Muscle of arm (tissue), 14 donors: ENCODE measurements at places on chromosomes 4 and X. TPM values are rescaled to one million over a fixed set of nuclear protein-coding genes. Genes with fewer than 3 reads are reported as not detected.

DNA sequence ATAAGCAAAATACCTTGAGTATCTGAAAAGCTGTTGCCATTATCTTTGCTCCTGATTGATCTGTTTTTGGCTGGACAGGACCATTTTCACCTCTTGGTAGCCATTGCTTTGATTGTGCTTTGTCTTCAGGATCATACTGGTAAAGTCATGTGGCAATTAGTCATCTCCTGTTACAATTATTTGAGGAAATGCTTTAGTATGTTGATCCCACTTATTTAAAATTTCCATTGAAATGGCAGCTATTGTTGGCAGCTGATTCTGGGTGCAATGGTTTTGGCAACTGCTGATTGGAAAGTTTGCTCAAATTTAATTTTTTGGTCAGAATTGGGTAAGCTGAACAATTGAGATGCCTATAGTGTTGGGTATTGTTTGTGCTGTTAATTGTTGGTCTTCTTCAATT is 238.3 kb upstream of the TLL1 start:
- no peak for DNase-seq

DNA sequence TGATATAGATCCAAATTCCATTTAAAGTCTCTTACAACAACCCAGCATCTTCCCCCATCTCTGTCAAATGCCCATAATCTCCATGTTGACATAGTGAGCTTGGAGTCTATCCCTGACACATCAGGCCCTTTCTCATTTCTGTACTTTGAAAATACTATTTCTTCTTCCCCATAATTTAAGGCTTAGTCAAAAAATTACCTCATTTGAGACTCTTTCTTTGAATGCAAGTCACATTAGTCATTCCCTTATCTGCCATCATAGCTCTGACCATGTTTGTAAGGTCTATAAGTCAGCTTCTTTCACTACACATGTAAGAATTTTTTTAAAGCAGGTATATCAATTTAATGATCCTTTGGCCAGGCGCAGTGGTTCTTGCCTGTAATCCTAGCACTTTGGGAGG is 99.9 kb downstream of the DDX60 start:
- no peak for DNase-seq

The TENT5D gene
- not detected for polyA plus RNA-seq

DNA sequence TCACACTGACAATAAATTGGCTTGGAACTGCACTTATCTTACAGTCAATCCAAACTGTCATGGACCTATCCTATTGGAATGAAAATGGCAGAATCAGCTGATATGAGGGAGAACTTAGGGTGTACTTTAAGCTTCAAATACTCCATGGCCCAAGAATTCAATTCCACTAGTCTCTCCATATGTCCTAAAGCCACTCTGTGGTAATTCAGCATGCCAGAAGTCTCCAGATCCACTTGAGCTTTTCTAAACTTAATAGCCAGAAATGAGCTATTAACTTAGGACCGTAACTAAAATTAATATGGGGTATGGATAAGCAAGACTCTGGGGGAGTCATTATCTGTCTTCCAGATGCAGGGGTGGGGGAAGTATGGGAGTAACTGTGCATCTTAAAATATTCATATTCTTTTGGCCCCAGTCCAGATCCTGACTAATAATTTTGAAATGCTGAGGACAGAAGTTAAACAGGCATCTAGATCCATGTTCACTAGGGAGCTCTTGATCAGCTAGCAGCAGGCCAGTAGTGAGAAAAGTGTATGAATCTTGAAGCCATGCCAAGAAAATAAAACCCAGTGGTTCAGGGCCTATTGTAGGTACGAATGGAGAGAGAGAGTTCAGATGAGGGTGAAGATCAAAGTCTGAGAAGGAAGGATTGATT is 167.6 kb downstream of the DKK2 start:
- peak; percentile 18 for DNase-seq

GRCh38 chr4:157128395-157128794 is 52.4 kb downstream of the GLRB start:
- peak; percentile 11 for DNase-seq

The CT47B1 gene
- polyA plus RNA-seq, result not detected

GRCh38 chrX:21946925-21947641 is 6.6 kb downstream of the SMS start:
- DNase-seq, result no peak

The CDX4 gene
- not detected for polyA plus RNA-seq

DNA sequence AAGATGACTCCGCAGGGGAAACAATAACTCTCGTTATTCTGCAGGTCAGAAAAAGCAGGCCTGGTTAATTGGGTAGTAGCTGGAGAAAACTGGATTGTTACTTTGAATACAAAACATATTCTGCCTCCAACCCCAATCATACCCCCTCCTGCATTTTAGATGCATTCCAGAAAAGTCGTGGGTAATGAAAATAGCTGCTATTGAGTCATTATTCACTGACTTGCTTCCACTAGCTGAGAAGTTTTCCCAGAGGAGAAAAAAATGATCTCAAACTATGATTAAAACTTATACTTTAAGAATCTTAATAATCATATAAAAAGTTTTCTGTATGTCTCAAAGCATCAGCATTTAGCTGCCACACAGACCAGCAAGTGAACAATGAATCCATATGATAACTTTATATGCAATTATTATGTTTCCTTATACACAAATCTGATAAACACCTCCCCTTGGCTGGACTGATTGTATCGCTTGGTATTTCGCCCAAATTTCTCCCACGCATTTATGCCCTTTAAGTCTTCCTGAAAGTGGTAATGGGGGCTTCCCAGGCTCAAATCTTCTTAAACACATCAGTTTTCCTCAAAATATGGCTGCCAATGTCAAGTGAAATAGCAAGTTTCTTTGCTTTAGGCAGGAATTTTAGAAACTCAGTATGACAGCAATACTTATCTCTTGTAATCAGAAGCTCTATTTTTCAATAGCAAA is 181.0 kb downstream of the LDB2 start:
- no peak for DNase-seq

The AWAT2 gene
- polyA plus RNA-seq, result not detected

DNA sequence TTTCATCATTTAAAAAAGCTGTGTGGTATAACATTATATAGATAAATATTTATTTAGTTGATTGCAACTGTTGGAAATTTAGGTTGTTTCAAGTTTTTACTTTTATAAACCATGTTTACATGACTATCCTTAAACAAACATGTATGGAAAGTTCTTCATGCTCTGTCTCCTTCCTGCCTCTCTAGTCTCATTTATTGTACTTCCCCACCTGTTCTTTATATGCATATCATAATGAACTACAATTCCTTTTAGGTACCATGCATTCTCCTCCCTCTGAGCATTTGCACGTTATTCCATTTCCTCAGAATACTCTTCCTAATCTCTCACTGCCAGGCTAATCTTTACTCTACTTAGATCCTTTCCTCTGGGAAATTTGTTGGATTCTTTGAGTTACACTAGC is 16.9 kb upstream of the ADH6 start:
- no peak for DNase-seq

GRCh38 chrX:142854970-142855369 is 170.8 kb upstream of the SPANXN4 start:
- DNase-seq, result no peak

DNA sequence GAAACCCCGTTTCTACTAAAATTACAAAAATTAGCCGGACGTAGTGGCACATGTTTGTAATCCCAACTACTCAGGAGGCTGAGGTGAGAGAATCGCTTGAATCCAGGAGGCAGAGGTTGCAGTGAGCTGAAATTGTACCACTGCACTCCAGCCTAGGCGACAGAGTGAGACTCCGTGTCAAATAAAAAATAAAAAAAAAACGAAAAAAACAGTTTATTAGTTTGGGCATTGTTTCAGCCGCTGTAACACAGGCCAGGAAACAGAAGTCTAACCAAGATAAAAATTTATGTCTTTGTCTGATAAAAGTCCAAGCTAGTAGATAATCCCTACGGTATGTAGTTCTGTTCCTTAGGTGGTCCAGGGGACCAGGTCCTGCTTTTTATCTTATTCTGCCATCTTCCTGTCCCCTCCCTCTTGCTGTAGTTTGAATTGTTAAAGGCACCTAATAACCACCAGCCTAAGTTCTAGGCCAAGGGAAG is 21.4 kb downstream of the USO1 start:
- DNase-seq, result no peak

DNA sequence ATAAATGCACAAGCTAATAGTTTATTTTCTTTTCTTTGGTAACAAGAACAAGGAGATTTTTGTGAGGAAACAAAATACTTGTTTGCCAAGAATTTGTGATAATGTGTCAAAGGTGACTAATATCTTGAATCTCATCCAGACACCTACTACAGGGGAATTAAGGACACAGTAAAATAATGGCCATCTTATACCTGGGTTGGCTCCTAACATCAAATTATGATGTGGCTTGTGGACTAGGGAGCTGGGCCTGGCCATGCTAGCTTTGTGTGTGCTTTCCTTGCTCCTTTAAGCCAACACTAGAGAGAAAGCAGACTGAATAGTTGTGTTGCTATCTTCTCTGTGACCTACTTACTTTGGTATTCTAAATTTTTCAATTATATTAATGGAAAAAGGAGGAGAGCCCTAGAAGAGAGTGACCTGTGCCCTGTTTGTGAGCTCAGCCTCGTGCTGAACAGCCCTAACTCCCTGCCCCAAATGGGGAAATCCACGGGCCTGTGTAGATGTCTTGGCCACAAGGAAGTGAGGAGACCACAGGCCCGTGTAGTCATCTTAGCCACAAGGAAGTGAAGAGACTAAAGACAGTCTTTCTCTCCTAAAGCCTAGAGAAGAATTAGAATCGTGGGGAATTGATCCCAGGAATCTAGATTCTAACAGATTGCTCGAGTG is 23.3 kb downstream of the ARHGAP24 start:
- no peak for DNase-seq

DNA sequence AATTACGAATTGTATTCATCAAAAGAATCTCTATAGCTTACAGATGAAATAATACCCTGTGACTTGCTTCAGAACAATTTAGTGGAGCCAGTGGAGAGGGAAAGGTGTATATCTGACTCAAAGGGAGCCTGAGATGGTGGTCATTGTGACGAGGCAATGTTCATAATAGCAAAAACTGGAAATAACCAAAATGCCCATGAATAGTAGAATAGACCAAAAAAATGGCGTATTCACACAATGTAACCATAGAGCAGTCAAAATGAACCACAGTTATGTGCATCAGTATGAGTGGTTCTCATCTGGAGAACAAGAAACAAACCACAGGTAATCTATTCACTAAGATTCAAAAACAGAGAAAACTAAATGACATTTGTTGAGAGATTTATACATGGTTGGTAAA is 125.3 kb upstream of the CLNK start:
- DNase-seq, result no peak

The NELFA gene
- polyA plus RNA-seq, result 15.6 TPM

The IL2RG gene
- 5.5 TPM for polyA plus RNA-seq

The LRRC66 gene
- polyA plus RNA-seq, result 1.4 TPM
